ENCODE measurements at places on chromosomes 1 and 21.

- no peak for DNase-seq
Measured at GRCh38 chr1:215002471-215002870, 80.1 kb upstream of the KCNK2 start.

- DNase-seq = no peak
Measured at GRCh38 chr1:32361674-32362473, 411 bp downstream of the FAM229A start.

DNA sequence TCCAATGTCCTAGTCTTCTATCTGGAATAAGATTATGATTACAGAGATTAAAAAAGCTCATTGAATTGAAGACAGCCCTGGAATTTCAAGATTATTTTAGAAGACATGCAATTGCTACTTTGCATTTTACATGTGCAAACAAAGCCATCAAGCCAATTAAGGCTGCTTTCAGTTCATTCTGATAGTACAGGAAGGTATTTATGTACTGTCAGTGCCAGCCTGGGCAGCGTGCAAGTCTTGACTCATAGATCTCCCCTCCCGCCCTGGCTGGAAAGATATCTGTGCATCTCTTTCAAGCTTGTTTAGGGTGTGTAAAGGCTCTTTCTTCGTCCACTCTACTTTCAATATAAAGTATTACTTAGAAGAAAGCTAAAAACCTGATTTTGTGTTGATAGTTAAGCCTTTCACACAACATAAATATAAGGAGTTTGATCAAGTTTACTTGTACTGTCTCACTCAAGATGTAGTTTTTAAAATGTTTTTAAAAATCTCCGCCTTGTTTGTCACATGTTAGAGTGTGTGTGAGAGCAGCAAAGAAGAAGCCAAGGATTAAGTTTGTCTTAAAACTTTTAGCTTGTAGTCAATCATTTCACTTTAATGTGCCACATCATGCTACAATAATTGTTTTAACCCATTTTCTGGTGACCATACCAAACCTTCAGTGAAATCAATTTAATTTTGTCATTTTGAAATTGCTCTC lies 13.6 kb upstream of the LYPLAL1 start:
- DNase-seq = no peak

GRCh38 chr21:36980280-36981048 lies 14.0 kb upstream of the HLCS start:
- DNase-seq = no peak

GRCh38 chr1:12745126-12745991 lies 641 bp upstream of the CFAP107 start:
- DNase-seq = no peak

DNA sequence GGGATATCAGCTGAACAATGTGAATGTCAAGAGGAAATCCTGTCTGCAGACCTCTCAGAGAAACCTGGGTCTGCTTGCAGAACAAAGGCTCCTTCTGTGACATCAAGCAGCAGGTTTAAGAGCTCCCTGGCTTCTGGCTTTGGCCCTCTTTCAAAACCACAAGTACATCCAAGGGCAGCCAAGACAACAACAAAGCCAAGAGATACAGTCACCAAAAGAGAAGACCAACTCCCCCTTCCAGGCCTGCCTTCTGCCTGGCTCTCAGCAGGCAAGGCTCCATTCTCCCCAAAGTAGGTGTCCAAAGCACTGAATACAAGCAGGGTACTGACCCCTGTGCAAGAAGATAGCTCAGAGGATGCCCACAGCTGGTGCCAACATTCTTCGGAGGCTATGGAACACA lies 11.5 kb downstream of the BCAR3 start:
- DNase-seq = no peak

DNA sequence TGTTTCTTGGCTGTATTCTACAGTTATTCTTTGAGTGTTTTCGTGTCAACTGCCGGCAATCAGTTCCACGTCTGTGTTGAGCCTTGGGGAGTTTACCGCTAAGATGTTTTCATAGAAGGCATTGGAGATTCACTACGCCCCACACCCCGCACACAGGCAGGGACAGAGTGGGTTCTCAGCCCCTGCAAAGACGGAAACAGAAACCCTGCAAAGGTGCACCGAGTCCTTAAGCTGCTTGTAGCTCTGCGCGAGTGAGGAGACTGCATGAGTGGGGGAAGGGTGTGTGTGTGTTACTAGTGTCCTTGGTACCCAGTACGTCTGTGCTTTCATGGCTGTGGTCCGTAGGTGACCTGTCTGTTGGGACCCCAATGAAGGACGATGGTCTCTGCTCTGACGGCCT lies 1.9 kb downstream of the LHX4 start:
- DNase-seq = no peak

GRCh38 chr1:117128323-117129079 lies 7.0 kb upstream of the TRIM45 start:
- DNase-seq = peak; percentile 48

DNA sequence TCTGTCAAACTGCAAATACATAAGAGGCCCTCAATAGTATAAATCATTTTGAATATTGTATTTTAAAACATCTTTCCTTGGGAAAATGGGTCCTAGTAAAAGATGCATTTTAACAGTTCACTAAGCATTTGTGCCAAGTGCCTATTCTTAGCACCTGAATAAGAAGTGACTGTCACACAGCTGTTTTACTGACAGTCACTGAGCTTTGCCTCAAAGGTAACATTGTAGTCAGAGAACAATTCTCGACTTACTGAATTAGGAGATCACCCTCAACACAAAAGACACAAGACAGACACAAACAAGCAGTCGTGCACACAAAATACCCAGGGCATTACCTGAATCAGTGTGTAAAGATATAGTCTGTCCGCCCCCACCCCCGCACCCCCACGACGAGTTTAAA lies 408 bp downstream of the ESRRG start:
- DNase-seq = no peak

DNA sequence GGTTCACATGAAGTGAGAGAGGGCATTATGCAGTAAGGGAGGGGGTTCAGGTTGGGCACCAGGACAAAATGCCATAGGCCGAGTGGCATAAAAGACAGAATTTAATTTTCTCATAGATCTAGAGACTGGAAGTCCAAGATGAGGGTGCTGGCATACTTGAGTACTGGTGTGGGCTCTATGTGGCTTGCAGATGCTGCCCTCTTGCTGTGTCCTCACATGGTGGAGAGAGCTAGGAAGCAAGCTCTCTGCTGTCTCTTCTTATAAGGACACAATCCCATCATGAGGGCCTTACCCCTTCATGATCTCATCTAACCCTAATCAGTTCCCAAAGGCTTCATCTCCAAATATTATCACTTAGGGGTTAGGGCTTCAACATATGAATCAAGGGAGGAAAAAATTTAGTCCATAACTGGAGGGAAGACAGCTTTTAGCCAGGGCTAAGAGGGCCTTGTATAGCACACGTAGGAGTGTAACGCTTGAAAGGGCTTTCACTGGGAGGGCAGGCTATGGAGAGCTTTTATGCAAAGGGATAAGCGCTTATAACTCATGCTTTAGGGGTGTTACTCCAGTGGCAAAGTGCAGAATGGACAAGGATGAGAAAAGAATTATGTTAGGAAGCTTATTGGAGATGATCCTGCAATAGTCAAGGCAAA lies 64.5 kb downstream of the PLPPR5 start:
- DNase-seq = no peak

GRCh38 chr1:40379785-40380452 lies 6.4 kb downstream of the SMAP2 start:
- peak; percentile 63 for DNase-seq

DNA sequence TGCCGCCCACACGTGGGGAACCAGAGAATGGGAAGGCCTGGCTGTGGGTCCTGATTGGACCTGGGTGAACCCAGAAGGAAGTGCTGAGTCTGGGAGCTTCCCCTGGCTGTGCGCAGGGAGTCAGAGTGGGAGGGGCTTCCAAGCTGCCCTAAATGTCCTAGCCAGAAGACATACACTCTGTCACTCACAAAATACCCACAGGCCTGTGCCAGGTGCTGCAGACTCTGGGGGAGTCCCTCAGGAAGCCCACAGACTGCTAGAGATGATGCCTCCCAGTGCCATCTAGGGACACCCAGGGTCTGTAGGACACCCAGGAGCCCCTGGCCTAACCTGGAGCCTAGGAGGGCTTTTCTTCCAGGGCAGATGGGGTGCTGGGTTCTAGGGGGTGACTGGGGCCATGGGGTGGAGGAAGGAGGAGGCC lies 33.7 kb upstream of the LRP8 start:
- no peak for DNase-seq

DNA sequence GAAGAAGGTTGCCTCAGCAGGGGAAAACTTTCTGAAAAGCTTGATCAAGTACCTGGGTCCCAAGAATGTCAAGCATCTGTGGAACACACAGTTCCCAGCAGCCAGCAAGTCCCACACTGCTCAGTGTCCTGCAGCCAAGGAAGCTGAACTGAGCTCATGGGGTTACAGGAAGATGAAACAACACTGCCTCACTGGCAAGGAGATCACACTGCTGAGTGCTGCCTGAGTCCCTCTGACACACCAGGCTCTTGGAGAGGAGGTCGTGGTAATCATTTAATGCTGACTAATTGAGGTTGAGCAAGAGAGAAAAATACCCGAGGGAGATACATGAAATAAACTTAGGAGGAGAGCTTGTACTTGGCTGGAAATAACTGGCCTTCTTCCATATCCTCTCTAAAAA lies 75.2 kb downstream of the MPZL1 start:
- DNase-seq = peak; percentile 75

DNA sequence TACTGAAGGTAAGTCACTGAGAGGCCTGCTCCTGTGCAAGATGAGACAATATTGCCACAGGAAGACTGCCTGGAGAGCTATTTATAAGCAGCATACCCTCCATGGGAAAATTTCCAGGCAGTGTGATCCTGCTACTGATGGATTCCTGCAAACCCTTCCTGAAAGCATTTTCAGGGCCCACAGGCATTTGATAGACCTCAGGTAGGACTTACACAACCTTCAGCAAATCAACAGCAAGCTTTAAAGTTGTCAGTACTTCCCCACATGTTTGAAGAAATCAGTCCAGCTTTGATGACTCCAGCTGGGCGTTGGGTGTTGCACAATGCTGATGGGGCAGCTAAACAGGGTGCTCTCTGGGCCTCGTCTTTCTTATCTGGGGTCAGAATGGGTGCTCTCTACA lies 108.8 kb downstream of the PLXNA2 start:
- no peak for DNase-seq

- peak; percentile 45 for DNase-seq
Measured at GRCh38 chr1:1777950-1778662, at the start of gene NADK. Gene NADK, minus strand, starts transcription at chr1:1778470. Its CDS starts 13,064 bp downstream, at chr1:1765406.

DNA sequence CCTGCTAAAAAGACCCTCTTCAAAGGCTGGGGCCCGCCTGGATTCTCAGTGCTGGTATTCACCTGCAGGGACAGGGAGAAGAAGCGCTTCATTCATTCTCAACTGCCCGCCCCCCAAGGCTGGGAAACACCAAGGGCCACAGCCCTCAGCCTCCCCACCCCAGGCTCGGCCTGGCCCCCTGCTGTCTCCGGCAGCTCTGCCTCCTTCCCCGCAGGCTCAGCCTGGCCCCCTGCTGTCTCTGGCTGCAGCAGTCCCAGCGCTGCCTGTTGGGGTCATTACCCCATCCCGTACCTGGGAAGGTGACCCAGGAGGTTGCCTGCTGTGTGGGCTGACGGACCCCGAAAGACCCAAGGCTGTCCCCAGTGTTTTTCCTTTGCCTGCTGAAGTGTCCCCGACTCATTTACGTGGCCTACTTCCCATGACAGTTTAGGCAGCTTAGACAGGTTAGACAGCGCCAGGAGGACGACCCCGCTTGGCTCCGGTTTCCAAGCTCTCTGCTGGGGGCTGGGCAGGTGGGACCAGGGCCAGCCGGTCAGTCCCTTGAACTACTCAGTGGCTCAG lies 22.9 kb upstream of the CLSTN1 start:
- DNase-seq = no peak

- DNase-seq = no peak
Measured at GRCh38 chr1:218546314-218546713, 201.2 kb downstream of the TGFB2 start.

DNA sequence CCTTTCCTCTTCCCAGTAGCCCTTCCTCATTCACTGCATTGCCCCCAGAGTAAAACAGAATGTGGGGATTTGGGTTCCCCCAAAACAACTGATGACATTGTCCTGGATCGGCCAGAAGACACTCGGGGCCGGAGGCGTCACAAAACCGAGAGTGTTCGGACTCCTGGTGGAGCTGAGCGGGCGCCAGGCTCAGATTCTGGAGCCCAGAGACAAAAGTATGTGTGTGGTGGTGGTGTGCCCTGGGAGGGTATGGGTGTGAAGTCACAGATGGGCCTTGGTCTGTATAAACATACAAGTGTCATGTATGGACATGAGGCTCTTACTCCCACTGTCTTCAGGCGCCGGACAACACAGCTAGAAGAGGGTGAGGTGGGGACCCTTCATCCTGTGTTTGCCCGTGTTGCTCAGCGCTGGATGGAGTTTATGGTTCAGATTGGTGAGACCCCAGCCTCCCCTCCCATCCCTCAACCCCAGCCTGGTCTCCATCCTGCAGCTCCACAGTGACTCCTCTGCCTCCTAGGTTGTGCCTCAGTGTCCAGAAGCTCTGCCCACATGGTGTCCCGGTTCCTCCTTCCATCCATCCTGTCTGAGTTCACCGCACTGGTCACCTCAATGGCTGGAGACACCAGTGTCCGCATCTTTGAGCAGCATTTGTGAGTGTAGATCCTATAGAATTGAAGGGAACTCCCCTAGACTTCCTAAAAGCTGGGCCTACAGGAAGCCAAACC lies 12.4 kb downstream of the HYI start:
- no peak for DNase-seq

DNA sequence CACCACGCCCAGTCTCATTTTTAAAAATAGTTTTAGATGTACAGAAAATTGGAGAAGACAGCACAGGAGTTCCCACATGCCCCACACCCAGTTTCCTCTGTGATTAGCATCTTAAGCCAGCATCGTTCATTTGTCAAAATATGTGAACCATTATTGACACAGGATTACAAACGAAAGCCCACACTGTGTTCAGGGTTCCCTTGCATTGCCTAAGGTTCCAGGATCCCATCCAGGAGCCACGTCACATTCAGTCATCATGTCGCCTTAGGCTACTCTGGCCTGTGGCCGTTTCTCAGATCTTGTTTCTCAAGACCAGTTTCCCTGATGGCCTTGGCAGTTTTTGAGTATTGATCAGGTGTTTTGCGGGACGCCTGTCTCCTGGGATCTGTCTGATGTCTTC lies 34.7 kb upstream of the TNFRSF1B start:
- DNase-seq = no peak

GRCh38 chr1:211033921-211034525 lies 99.9 kb downstream of the KCNH1 start:
- DNase-seq = no peak

- DNase-seq = no peak
Measured at GRCh38 chr1:201279313-201279712, 4.0 kb upstream of the PKP1 start.

DNA sequence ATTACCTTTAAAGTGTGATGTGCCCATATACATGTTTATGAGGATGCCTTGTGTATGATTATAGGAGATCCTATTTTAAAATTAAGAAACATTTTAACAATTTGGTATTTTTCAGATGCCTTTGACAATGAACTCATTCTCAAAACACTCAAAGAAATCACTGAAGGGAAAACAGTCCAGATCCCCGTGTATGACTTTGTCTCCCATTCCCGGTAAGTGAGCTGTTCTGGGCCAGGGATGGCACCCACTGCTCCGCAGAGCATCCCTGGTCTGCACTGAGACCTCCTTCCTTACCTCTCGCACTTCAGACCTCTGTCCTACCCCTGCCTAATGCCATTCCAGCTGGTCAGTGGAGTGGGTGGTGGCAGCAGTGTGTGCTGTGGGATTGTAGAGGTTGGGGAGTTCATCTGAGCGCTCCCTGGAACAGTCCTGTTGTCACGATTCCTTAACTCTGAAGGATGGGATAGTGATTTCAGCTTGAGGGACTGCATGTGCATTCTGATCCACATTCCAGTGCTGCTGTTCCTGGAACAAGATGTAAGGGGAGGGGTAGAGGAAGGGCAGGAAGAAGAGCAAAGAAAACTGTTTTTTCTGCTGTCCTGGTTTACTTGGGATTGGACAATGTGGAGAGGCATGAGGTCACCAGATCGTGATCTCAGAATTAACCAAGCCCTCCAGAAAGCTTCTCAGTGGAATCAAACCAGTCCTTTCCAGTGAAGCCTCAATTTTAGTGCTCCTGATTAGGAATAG lies 63.9 kb downstream of the UCK2 start:
- no peak for DNase-seq

All from muscle of arm (tissue), 14 donors.